ENCODE measurements at places on chromosomes 12 and 14.

DNA sequence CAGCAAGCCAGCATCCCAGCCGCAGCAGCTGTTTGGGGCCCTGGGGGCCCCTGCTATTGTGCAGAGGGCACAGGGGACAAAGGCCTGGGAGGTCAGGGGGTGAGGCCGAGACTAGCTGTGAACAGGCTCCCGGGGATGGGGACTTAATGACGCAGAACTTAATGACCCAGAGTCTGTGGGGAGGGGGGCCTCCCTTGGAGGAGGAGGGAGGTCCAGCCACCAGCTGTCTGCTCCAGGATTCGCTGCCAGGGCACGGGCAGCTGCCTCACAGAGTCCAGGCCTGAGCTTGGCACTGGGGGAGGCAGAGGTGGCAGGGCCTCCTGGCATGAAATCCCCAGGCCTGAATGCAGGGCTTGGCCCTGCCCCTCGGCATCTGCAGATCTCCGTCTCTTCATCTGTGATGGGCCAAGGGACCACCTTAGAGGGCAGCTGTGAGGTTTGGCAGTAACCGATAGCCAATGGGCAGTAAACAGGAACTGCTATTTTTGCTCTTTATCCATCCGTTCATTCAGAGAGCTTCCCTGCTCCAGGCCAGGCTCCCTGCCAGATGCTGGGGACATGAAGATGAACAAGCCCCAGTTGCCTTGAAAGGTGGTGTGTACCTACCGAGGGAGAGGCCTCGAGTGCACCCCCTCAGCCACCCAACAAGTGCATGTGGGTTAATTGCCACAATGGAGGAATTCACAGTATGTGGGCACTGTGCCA lies 6.7 kb downstream of the FAM222A start:
- peak; percentile 47 for DNase-seq

GRCh38 chr12:61037792-61038191 lies 1222.4 kb upstream of the USP15 start:
- DNase-seq, result no peak

DNA sequence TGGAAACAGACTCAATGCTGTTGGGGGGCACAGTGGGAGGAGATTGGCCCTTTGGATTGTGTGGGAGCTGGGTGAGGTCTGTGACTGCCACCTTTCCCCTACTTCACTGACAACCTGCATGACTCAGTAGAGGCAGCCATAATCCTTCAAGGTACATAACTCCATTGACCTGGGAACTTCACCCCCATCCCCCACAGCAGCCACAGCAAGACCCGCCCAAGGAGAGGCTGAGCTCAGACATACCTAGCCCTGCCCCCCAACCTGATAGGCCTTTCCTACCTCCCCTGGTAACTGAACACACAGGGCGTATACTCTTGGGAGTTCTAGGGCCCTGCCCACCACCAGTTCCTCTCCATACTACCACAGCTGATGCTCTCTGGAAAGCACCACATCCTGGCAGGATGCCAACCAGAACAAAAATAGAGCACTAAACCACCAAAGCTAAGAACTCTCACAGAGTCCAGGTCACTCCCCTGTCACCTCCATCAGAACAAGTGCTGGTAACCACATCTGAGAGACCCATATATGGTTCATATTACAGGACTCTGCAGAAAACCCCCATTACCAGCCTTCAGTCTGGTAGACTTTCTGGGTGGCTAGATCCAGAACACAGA lies 703.9 kb downstream of the FSCB start:
- no peak for DNase-seq

DNA sequence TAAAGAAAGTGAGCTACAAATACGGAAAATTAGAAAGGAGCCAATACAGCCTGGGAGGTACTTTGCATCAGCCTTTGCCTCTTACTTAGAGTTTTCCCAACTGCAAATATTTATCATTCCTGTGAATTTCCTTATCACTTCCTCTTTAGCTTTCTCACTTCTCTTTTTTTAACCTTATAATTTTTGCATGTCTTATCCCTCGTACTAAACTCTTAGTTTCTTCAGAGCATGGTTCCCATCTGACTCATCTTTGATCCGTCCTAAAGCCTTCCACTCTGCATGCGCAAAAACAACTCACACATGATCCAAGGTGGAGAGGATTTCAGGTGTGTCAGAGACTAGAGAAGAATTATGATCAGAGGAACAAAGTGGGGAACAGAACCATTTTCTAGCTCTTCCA lies 9.6 kb upstream of the SNAPC1 start:
- no peak for DNase-seq

- DNase-seq, result no peak
These were observed 8.1 kb downstream of the TNS2 start for GRCh38 chr12:53057816-53058500.

DNA sequence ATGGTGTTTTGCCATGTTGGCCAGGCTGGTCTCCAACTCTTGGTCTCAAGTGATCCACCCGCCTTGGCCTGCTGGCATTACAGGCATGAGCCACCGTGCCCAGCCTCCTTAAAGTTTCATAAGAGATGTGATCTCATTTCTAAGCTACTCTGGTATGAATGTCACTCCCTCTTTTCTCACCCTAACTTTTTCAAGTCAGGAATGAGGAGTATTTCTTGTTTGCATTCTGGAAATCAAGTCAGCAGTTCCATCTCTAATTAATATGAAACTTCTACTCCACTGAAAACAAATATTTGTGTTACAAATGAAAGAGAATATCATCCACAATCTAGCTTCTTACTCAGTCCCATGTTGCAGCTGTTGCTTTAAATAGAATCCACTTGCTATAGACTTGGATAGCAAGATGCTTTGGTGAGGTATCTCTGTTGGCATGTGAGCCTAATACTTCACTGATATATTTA lies 61.3 kb downstream of the ARF6 start:
- no peak for DNase-seq

- DNase-seq, result peak; percentile 48
These were observed 8.7 kb downstream of the TMEM119 start for GRCh38 chr12:108589028-108589839.

DNA sequence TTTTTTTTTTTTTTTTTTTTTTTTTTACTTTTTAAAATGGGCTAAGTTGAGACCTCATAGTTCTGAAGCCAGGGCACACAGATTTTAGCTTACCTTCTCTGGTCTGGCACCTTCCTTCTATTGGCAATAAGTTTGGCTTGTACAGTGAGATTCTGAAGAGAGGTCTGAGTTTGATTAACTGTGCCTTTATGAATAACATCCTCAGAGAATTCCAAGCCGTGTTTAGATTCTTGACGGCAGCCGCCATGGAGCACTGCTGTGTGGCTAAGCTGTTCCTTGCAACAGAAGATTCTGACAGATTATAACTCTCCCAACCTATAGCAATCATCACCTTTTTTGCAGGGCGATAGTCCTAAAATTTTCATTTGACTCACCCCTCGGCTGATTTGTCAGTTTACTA lies 354.9 kb upstream of the FAR2 start:
- no peak for DNase-seq

GRCh38 chr14:72275242-72275641 lies 343.0 kb downstream of the RGS6 start:
- DNase-seq, result no peak

GRCh38 chr14:34872822-34873588 lies 2.2 kb downstream of the BAZ1A start:
- DNase-seq, result peak; percentile 61

DNA sequence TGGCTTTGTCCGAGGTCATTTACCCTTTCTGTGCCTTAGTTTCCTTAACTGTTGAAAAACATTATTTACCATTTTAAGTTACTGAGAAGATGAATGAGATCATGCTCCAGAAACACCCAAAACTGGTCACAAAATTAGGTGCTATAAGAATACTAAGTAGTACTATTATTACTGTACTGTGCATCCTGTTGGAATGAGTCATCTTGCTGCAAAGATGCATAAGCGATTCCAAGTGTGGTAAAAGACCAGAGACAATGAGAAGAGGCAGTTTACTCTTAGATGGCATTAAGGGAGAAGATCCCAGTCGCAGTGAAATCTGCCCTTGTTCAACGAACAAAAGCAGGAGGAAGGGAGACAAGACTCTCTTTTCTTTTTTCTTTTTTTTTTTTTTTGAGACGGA lies 4.2 kb upstream of the PLEKHA5 start:
- no peak for DNase-seq

GRCh38 chr14:102727336-102728095 lies 49.7 kb upstream of the TRAF3 start:
- no peak for DNase-seq

GRCh38 chr12:98492580-98493140 lies 22.7 kb upstream of the TMPO start:
- DNase-seq, result no peak

- DNase-seq, result no peak
These were observed 1.7 kb upstream of the EIF4B start for GRCh38 chr12:53004582-53004981.

- no peak for DNase-seq
These were observed 17.6 kb upstream of the SRP54 start for GRCh38 chr14:34964977-34965764.

DNA sequence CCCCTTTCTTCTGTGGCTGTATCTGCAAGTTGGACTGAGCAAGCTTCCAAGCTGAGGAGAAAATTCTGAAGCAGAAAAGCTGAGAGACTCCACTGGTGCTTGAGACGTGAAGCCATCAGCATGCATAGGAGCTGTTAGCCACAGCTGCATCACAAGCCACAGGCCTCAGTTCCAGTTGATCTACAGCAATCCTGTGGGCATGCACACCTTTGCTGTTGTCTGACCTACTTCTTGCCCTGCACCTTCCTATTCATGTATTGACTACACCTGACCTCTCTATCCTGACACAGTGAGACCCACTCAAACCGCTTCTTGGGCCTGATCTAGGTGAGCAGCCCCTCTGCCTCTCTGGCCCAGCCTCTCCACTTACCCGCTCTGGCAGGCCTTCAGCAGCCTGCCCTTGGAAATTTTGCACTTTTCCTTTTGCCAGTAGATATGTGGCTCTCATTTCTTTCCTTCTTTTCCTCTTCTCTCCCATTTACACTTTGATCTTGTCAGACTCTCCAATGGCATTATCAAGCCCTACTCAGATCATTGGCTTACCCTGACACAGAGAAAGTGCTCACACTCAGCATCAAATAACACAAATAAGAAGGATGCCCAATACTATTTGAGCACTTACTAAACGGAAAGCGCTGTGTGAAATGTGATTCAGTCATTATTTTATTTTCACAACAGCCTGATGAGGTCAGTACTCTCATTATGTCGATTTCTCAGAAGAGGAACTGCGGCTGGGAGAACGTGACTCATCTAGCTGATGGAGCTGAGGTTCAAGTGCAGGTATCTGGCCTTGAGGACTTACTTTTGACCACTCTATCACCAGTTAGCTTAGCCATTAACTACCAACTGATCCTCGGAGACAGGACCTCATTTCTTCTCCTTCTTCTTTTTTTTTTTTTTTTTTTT lies 21.9 kb upstream of the PTGR2 start:
- no peak for DNase-seq

All from COR-L47 (cell line).